ENCODE measurements at places on chromosomes 7 and 10.

DNA sequence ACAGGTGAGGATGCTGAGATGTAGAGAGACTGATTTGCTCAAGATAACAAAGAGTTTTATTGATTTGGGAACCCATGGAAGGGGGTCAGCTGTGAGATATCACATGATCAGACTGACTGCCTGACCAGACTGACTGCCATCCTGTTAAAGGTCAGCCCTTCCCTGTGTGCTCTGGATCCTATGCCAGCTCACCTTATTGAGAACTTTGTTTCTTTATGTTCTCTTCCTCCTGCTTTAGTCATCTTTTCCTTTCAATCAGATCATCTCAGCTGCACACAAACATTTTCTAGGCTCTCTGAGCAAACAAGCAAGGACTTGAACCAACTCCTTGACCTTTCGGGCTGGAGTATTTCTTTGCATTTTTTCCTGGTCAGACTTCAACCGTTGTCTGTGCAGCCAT, 50.0 kb upstream of the MTPN start:
- no peak for DNase-seq

DNA sequence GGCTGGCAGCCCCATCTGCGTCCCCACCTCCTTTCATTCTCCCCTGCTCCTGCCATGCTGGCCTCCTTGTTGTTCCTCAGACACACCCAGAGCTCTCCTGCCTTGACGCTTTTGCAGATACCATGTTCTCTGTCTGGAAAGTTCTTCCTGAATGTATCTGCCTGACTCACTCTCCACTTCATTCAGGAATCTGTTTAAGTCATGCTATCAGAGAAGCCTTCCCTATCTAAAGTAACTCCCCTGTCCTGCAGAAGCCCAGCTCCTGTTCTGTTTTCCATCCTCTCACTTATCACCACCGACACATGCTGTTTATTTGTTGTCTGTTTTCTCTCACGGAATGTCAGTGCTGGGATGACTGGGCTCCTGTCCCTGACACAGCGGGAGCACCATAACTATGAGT, 82.0 kb downstream of the AFAP1L2 start:
- no peak for DNase-seq

- no peak for DNase-seq
Measured at GRCh38 chr7:103573479-103574058, 127.6 kb upstream of the SLC26A5 start.

GRCh38 chr10:114545071-114545470, 113.0 kb downstream of the ABLIM1 start:
- DNase-seq: no peak

GRCh38 chr10:18252086-18252485, 111.9 kb downstream of the CACNB2 start:
- DNase-seq: no peak

- DNase-seq: no peak
Measured at GRCh38 chr10:74610299-74610698, 216.1 kb upstream of the KAT6B start.

DNA sequence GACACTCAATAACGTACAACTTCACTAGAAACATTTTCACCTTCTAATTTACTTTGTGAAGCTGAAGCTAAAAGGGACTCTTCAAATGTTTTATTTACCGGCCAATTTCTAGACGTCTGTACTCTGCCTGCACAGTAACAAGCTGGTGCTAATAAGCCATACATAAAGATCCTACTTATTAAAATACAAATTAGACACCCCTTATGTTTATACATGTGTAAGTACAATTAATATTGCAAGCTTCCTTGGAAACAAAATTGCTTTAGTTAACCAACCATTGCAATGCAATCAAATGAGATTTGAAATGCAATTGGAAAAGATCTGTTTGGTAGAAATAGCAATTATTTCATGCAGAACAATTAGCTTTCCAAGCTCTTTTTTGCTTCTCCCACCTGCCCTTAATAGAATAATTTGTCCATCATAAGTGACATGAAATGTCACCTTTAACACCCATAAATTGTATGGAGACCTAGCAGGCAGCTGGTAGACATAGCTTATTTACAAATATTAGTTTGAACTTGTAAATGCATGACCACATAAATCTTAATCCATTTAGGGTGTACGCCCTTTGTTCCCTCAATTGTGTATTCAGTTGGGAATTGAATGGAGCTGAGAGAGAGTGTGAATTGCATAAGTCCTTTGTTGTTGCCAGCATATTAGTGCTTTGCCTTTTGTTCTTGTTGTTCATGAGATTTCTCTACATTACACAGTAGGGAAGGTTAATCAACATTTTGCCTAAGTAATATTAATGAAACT, 277.1 kb downstream of the CACNA2D1 start:
- DNase-seq: no peak

DNA sequence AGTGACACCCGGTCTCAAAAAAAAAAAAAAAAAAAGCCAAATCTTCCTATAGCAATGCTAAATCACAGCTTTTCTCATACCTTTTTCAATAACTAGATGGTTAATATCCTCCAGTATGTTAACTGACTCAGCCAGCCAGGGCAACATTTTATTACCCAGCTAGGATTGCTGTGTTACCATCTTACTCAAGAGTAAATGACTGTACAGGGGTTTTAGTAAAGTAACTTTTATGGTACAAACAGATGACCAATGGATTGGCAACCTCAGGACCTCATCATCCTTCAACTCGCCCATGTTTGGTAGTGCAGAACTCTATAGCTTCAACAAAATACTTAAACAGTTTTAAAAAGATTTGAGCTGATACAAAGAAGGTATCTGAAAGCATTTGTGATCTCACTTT, 59.5 kb downstream of the HBP1 start:
- DNase-seq: no peak

DNA sequence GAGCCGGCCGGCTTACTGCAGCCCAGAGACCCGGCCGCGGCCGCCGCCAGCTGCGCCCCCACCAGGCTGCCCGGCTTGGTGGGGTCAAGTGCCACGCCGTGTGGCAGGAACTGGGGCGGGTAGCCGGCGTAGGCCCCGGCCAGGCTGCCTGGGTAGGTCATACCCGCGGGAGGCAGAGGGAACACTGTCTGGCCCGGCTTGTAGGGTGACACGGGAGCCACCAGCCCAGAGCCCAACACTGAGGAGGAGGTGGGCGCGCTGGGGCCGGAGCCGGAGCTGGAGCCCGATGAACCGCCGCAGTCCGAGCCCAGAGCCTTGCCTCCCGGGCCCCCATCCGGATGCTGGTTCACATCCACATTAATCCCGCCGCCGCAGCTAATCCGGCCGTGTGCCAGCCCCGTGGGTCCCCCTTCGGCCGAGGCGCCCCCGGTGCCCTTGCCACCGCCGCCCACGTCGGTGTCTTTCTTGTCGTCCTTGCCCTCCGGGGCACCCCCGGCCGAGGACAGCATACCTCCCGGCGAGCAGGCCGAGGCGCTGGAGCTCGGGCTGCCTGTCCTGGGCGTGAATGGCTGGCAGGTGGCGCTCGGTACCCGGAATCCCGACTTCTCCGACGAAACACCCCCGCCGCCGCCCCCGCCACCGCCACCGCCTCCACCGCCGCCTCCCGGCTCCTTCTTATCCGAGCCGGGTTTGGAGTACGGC, 2.0 kb downstream of the ZNF503 start:
- DNase-seq: peak; percentile 11

DNA sequence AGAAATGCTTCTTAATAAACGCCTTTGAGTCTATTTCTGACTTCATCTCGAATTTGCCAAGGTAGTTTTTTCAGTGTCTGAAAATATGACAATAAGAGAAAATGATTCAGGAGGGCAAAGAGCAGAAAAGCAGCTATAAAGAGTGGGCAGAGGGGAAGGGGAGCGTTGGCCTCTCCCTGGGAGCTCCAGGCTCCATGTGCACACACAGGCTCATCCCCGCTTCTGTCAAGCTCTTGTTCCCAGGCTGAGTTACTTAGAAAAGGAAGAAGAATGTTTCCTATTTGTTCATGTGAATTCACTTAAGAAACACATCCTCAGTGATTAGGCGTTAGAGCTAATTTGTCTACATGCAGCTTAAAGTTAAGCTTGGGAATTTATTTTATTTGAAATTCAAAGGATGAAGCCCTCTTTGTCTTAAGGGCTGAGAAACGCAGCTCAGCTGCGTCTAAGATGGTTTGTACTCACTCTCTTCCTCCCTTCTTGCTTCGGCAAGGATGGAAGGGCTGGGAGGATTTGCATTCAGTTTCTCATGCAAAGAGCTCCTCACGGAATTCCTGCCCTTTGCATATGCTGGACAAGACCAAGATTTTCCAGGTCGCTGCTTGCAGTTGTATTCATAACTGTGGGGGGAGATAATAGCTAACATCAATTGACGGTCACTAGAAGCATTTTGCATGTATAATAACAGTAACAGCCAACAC, 29.0 kb upstream of the ATXN7L1 start:
- DNase-seq: no peak

DNA sequence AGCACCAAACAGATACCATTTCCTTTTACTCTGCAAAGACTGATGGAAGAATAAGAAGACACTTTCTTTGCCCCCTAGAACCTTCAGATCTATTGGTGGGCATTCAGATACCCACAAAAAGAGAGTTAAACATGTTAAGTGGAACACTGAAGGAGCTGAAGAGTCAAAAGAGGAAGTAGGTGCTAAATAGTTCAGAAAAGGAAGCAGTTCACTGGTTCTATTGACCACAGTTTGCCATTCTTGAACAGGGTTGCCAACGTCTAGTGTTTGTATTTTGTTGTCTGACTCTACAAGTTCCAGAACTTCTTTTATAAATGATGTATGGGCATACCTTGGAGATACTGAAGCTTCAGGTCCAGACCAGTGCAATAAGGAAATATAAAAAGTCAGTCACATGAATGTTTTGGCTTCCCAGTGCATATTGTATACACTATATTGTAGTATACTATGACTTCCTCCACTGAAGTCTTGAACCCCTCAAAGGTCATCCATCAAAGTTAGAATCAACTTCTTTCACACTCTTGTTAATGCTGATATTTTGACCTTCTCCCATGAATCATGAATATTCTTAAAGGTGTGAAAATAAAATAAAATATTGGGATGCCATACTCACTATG, 47.5 kb upstream of the AGR3 start:
- no peak for DNase-seq

DNA sequence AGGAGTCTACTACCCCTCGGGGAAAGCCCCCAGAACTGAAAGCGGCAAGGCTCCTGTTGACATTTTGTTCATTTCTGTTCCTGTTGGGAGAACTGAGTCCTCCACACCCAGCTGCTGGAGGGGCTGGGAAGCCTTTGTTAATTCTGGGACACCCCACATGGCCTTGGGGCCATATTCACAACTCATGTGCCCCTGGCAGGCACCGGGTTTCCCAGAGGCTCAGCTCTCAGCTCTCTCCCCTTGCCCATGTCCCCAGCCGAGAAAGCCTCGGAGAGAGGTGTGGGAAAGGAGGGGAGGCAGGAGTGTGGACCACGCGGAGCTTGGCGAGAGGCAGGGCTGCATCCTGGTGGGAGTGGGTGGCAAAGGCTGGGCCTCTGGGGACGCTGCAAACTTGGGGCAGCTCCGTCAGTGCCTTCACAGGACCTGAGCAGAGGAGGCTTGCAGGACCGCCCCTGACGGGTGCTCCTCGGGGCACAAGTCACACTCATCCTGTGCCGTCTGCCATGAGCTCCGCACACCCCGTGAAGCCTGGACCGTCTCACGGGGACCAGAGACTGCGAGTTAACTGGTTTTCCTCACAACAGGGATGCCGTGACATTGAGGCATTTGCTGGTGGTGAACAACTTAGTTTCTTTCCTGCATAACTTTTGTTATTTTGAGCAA, 140.9 kb downstream of the DNAJB6 start:
- peak; percentile 17 for DNase-seq

DNA sequence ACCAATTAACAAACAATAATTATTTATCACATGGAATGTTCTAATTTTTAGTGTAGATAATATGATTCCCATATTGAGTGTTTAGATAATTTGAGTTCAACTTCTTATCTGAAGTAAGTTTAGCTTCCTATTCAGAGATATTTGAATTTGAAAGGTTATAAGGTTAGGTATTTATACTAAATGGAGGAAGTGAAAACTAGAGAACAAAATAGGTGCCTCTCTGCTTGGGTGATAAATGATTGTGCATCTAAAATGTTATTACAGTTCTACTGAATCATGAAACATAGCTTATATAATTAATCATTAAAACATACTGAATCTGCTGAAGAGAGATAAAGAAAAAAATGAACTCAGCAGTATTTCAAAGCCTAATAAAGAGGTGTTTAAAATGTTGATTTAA, 1174.3 kb downstream of the XPNPEP1 start:
- DNase-seq: no peak

GRCh38 chr7:84824057-84824651, 362.7 kb downstream of the SEMA3D start:
- no peak for DNase-seq

GRCh38 chr10:48462482-48463020, 142.3 kb downstream of the ARHGAP22 start:
- DNase-seq: no peak

DNA sequence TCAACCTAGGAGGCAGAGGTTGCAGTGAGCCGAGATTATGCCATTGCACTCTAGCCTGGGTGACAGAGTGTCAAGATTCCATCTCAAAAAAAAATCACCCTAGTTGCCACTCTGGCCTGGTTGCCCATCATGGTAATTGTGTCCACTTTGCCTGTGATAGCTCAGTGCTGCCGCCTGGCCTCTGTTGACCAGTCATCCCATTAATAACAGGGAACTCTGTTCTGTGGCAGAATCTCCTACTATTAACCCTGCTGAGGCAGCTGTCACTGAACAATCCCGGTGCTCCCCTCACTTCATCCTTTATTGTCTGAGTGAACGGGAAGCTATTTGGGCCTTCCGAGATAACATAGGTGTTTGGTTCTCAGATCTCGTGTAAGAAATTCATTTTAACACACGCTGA, 14.6 kb downstream of the ZNF3 start:
- DNase-seq: no peak

DNA sequence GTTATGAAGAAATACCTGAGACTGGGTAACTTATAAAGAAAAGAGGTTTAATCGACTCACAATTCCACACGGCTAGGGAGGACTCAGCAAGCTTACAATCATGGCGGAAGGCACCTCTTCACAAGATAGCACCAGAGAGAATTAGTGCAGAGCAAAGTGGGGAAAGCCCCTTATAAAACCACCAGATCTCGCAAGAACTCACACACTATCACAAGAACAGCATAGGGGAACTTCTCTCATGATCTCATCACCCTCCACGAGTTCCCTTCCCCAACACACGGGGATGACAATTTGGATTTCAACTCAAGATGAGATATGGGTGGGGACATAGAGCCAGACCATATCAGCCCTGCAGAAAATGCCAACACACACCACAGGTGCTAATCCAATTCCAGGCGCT, 218.7 kb downstream of the PARD3 start:
- DNase-seq: no peak

GRCh38 chr10:70562036-70562755, 40.3 kb downstream of the PRF1 start:
- DNase-seq: no peak

DNA sequence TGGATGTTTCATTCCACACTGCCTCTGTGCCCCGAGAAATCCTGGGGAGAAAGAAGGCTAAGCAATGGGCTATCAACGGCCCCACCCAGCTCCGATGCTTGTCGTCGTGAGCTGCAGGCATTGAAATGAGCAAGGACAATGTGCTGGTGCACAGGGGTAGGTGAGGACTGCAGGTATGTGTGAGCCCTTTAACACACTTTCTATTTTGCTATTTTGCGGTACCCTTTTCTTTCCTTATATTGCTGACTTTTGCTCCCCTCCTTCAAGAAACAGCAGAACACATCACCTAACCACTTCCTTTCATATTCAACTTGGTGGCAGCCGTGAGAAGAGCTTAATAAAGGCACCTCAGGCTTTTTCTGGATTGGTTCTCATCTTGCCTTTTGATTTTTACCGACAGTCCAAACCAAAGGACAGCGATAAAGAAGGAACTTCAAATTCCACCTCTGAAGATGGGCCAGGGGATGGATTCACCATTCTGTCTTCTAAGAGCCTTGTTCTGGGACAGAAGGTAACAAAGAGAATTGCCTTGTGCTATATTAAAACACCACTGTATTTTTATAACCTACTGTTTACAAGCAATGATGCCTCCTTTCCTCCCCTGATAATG, 39.2 kb downstream of the AIFM2 start:
- peak; percentile 51 for DNase-seq

Data from CD4-positive, alpha-beta T cell treated with Interleukin-6 at 100 ng/mL for 8 hours (primary cell).